ENCODE measurements at places on chromosomes 3 and 15.

GRCh38 chr3:129699199-129699598, 92.7 kb upstream of the PLXND1 start:
- no peak for DNase-seq

DNA sequence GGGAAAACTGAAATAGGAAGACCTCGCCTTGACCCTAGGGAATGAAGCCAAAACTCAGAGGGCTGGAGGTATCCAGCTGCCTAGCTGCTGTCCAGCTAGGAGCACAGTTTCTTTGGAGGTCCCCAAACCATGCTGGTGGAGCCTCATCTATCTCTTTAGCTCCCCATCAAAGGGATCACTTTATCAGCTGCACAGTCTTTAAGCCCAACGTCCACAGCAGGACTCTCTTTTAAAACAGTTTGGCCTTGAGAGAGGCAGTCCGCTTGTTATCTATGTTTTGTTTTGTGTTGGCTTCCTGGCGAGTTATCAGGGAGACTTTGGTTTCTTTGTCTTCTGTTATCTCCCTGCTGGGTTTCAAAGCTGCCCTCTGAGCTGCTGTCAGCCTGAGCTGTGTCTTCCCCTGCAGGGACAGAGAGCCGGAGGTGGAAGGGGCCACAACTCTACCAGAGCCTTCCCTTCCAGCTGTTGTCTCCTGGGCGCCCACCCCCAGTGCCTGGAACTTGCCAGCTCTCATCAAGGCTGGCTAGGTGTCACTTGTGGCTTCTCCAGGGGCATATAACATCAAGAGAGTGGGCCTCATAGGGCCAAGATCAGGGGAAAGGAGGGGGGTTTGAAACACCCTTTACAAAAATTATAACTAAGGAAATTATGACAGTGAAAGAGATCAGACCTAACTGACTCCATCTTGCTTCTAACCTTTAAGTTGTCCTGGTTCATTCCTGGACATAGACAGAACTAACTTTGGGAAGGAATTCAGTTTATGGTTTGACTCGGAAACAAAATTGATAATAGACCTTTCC, 61.4 kb upstream of the C15orf39 start:
- DNase-seq, result no peak

- no peak for DNase-seq
Observed at GRCh38 chr15:56351957-56352506, 13.2 kb upstream of the TEX9 start.

GRCh38 chr15:61889706-61890105, 170.5 kb downstream of the VPS13C start:
- no peak for DNase-seq

GRCh38 chr15:56659197-56659596, 74.1 kb downstream of the ZNF280D start:
- no peak for DNase-seq

GRCh38 chr3:58009026-58009748, 965 bp downstream of the FLNB start:
- DNase-seq, result no peak

DNA sequence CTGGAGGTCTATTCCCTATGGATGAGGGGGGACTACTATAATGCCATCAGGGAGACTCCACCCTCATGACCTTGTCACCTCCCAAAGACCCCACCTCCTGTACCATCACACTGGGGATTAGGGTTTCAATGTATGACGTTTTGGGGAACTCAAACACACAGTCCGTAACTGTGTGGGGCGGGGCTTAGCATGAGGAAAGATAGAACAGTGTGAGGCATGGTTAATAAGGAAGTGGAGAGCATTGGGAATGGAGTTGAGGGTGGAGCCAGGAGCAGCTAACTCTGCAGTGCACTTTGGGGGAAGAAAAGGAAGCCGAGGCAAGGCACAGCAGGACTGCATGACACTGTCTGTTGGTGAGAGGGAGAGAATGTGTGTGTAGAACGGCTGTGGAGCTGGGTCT, 90.9 kb upstream of the AGBL1 start:
- no peak for DNase-seq

DNA sequence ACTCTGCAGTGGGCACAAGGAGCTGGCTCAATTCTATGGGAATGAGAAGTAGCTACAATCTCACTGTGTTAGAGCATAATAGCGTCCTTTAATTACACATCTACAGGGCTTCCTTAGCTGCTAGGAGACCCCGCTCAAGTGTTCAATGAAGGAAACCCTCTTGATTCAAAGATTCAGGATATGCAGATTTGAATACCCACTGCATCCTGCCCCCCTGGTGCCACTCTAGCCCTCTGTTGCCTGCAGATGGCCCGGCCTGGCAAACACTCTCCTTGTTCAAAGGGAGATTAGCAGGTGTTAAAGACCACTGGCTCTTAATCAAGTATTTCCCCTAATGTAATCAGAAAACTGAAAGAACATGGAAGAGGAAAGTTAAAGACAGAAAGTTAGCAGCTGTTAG, 356.6 kb downstream of the VGLL3 start:
- no peak for DNase-seq

DNA sequence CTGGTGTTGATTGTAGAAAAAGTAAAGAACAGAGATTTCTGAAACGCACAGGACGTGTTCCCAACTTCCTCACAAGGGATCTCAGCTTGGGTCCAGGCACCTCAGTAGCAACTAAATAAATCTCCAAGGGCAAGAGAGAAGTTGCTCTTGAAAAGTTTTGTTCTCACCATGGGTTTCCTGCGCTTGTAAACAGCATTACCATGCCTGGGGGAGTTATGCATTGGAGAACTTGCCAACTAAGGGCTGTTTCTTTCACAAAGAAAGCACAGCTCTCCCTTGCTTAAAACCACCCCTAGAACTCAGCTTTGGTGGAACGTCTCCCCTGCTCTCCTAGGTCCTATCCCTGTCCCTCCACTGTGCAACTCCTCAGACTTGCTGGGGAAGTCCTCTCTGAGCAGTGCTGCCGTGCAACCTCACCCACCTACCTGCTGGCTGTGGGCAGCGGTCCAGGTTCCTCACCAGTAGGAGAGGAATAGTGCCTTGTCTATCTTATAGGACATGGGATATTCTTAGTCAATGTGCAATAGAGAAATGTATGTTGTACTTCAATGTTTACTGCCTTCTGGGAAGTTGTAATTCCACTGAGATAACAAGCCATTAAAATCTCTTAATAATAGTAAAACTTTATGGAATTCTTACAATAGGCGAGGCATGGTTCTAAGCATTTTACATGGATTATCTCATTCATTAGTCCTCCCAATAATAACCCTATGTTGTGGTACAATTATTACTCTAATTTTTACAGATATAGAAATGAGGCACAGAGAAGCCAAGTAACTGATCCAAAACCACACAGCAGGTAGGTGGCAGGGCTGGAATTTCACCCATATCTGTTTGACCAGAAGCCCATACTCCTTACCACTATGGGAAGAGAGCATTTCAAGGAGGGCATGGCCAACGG, 51.5 kb downstream of the UMPS start:
- DNase-seq, result no peak

DNA sequence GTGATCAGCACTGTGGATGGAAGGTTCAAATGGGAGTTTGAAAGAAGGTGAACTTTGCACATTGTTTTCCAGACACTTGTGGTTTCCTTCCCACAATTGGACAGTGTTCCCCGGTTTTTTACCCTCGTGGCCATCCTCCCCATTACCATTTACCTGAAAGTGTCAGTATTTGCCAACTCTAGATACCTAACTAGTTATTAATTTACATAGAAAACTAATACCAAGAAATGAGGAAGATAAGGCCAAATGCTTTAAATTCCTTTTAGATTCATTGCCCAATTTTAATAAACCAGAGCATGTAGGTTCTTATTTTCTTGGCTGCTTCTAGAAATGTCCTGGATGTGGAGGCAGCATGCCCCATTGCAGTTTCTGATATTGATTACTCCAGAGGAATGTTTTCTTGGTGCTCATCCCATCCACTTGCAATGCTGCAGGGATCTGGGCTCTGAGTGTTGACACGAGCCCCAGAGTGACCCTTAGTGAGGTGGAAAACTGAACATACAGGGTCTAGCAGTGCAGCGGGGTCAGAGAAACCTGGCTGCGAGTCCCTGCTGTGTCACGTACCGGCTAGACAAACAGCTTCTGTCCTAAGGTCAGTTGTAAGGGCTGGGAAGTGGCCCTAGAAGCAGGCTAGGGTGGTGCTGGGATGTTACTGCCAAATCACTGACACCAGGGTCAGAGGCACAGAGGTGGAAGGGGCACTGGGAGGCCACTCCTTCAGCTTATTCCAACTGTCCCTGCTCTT, 23.5 kb downstream of the LSM3 start:
- no peak for DNase-seq

- DNase-seq, result no peak
Observed at GRCh38 chr3:60979461-60980341, 271.6 kb downstream of the FHIT start.

GRCh38 chr3:23084367-23084766, 118.8 kb upstream of the UBE2E2 start:
- DNase-seq, result no peak

DNA sequence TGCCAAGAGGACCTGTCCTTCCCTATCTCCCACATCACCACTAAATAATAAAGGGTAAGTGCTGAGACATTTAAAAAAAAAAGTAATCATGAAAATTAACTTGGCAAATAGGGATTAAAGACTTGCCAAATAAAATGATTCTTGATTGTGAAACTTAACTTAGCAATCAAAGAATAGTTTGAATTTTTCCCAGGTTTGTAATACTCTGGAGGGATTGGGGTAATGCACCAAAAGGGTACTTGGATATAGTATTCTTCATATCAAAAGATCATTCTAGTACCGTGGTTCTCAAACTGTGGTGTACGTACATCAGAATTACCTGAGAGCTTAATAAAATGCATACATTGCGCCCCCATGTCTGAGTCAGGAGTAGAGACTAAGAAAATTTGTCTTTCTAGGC, 28.5 kb downstream of the CALML4 start:
- DNase-seq, result no peak

GRCh38 chr3:31945738-31946052, 35.4 kb downstream of the OSBPL10 start:
- DNase-seq, result no peak

DNA sequence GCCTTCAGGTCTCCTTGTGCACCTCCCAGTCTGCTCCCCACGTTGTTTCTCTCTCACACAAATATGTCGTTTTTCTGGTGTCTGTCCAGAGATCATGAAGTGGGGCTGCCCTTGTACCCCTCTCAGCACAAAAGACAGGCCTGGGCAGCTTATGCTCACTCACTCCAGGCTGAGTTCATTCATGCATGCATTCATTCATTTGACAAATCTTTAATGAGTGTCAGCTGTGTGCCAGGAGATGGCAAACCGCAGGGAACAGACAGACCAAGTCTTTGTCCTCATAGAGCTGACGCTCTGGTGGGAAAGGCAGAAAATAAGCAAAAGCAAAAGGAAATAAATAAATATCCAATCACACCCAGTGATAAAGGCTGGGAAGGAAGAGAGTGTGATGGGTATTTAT, 7.6 kb upstream of the TRH start:
- DNase-seq, result no peak

- no peak for DNase-seq
Observed at GRCh38 chr15:101063891-101064794, 145.0 kb downstream of the LRRK1 start.

DNA sequence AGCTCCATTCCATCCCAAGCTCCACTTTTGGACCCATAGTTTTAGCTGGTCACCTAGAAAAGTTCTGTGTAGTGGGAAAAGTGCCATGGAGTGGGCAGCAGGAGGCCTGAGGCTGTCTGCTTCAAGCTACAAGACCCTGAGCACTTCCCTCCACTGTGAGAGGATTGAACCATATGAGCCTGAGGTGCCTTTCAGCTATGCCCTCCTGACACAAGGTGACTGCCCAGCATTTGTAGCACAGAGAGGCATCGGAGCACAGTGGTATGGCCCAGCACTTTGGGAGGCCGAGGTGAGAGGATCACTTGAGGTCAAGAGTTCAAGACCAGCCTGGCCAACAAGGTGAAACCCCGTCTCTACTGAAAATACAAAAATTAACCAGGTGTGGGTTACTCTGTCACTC, 3.9 kb upstream of the KBTBD13 start:
- DNase-seq, result no peak

DNA sequence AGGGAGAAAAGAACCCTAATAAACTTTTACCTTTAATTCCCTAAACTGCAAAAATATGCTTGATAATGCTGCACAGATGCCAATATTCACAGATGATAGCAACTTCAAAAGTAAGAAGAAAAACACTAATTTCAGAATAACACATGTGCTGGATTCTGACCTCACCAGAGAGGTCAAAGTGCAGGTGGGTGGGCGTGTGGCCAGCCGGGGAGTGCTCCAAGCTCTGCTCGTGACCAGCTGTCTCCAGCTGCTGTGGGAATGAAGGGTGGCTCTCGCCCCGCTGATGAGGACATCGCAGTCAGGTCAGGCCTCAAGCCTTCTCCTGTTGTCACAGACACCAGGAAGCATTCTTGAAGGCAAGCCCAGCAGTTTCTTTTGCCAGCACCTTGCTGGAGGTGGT, 57.1 kb downstream of the ADAMTS17 start:
- DNase-seq, result no peak

- no peak for DNase-seq
Observed at GRCh38 chr3:114333180-114333922, 39.5 kb downstream of the TIGIT start.

- DNase-seq, result no peak
Observed at GRCh38 chr3:71433631-71434030, 149.9 kb downstream of the FOXP1 start.

- DNase-seq, result no peak
Observed at GRCh38 chr3:177050501-177051237, 146.6 kb downstream of the TBL1XR1 start.

- no peak for DNase-seq
Observed at GRCh38 chr3:124172816-124173215, 180.9 kb upstream of the ROPN1 start.

DNA sequence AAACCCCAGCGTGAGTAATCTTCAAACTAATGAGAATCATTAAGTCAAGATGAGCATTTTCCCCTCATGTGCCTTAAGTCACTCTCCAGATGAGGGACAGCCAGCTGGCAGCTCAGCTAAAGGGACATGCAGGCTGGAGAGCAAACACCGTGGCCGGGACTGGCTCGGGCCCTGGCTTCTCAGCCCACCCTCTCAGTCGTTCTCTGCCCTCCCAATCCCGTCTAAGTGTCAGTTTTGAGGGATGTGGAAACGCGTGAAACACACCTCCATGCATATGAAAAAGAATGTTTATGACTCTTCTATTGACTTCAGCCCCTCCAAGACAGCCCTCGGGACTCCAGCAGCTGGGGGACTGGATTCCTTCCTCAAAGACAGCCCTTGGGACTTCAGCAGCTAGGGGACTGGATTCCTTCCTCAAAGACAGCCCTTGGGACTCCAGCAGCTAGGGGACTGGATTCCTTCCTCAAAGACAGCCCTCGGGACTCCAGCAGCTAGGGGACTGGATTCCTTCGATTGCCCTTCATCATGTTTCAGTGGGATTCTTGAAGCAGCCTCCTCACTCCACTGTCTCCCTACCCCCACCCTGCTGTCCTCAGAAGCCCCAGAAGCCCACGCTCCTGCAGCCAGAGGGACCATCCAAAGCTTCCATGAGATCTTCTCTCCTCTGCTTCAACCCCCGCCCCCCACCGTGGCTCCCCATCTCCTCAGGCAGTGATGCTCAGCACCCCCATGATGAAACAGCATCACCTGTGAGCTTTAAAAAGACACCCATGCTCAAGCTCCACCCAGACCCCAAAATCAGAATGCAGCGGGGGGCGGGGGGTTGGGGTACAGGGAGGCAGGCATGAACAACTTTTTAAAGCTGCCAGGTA, 228.9 kb downstream of the XXYLT1 start:
- no peak for DNase-seq

Data from GM18507 (cell line).